Daoy (cell line): ENCODE measurements at places on chromosomes 5 and 9. TPM values are rescaled to one million over a fixed set of nuclear protein-coding genes. Genes with fewer than 3 reads are reported as not detected.
A peak's percentile ranks its signal among the peaks of the same experiment; 100 is the strongest.

DNA sequence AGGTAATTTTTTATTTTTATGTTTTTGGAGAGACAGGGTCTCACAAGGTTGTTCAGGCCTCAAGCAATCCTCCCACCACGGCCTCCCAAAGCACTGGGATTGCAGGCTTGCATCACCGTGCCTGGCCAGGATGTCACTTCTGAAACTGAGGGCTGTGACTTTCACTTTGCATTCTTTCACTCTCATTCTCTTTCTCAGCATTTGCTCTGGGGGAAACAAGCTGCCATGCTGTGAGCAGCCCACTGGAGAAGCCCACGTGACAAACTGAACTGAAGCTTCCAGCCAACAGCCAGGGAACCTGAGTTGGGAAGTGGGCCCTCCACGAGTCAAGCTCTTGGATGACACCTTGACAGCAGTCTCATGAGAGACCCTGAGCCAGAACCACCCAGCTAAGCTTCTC lies 109.4 kb downstream of the C5orf15 start:
- DNase-seq: no peak

DNA sequence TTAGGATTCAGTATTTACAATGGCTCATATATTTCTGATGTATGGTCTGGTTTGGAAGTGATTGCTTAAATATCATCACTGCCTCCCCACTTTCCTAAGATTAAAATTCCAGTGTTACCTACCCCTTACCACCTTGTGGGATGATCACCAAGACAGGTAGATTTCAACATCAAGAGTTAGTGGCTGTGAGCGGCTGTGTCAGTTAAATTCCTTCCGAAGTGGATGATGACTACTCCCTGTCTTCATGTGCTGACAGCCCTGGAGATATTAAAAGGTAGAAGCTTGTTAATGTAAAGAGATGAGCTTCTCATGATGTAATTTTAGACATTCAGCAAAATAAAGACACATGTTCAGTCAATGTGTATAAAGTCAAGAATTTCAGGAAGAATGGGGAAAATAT lies 4.2 kb downstream of the ITGA2 start:
- DNase-seq: no peak

DNA sequence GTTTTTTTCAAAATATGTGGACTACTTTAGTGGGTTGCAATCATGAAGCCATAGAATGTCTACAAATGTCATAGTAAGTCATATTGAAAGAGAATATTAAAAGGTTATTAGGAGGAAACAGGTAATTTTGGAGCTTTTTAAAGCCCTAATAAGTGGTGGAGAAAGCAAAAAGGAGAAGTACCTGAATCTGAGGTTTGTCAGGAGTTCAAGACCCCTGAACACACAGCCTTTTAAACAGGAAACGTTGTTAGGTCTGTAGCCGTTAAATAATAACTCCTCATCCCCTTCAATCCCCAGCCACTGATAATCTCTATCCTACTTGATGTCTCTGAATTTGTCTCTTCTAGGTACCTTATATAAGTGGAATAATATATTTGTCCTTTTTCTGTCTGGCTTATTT lies 51.1 kb downstream of the SPEF2 start:
- DNase-seq: no peak

- DNase-seq: no peak
Observed at GRCh38 chr9:121727295-121728020, 76.0 kb downstream of the DAB2IP start.

- no peak for DNase-seq
Observed at GRCh38 chr5:125549322-125549911, 803.0 kb upstream of the ZNF608 start.

DNA sequence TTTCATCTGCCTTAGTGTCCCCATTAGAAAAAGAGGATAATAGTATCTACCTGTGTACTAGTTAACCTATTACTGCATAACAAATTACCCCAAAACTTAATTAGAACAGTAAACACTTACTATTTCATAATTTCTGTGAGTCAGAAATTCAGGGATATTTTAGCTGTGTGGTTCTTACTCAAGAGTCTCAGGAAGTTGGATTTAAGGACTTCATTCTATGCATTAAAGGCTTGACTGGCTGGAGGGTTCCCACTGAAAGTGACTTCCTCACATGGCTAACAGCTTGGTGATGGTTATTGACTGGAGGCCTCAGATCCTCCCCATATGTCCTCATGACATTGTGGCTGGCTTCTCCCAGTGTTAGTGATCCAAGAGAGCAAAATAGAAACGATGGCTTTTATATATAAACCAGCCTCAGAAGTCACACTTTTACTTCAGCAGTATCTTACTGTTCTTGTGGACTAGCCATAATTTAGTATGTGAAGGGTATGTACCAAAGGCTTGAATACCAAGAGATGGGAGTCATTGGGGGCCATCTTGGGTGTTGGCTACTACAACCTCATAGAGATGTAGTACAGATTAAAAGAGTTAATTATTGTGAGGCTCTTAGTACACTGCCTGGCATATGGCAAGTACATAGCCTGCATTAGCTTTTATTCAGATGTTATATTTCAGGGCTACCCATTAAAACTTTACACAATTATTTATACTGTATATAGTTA lies 9.9 kb downstream of the RAD23B start:
- DNase-seq: no peak

- DNase-seq: no peak
Observed at GRCh38 chr9:77180056-77180455, 2.7 kb downstream of the VPS13A start.

GRCh38 chr9:134178768-134179551 lies 14.6 kb upstream of the RNU6ATAC start:
- peak; percentile 44 for DNase-seq

The TAF11L10 gene
- not detected in 2 replicates for total RNA-seq

The IL9 gene
- total RNA-seq: not detected in 2 replicates

The C5orf58 gene
- not detected in 2 replicates for total RNA-seq

The PCDHA3 gene
- 0.12 and 0.34 TPM in 2 replicates for total RNA-seq

The C5orf15 gene
- total RNA-seq: 62.3 and 66.9 TPM in 2 replicates

The SLC4A9 gene
- total RNA-seq: not detected in 2 replicates

The PCDHGB7 gene
- total RNA-seq: 0.06 and 0.17 TPM in 2 replicates

The LCN15 gene
- total RNA-seq: not detected in 2 replicates

The ERAP2 gene
- 72.8 and 82.6 TPM in 2 replicates for total RNA-seq

The HSPB3 gene
- total RNA-seq: 1.3 TPM in 1 of 2 replicates, not detected in the other

The PCDHA7 gene
- 0.71 and 0.97 TPM in 2 replicates for total RNA-seq
